ENCODE measurements at places on chromosomes 11 and 22.

- no peak for DNase-seq
Observed at GRCh38 chr11:87076260-87076783, 38.6 kb downstream of the TMEM135 start.

DNA sequence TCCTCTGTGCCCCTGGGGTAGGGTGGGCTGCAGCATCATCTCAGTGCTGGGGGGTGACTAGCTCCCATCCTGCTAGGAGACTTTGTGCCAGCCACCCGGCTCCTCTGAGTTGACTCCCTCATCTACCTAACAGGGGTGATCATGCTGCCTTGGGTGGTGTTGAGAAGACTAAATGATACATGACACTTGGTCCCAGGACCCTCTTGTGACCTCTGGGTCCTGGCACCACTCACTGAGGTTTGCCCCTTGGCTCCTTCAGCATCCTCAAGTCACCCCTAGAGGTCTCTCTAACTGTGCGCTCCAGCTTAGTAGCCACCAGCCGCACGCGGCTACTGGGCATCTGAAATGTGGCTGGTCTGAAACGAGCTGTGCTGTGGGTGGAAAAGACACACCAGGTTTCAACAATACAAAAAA, 72.1 kb downstream of the LRRC32 start:
- peak; percentile 79 for DNase-seq

GRCh38 chr11:278001-278951, at the start of gene NLRP6:
TSS of gene NLRP6 (plus strand) at chr11:278407. CDS start at chr11:278570, 163 bp downstream.
- no peak for DNase-seq

DNA sequence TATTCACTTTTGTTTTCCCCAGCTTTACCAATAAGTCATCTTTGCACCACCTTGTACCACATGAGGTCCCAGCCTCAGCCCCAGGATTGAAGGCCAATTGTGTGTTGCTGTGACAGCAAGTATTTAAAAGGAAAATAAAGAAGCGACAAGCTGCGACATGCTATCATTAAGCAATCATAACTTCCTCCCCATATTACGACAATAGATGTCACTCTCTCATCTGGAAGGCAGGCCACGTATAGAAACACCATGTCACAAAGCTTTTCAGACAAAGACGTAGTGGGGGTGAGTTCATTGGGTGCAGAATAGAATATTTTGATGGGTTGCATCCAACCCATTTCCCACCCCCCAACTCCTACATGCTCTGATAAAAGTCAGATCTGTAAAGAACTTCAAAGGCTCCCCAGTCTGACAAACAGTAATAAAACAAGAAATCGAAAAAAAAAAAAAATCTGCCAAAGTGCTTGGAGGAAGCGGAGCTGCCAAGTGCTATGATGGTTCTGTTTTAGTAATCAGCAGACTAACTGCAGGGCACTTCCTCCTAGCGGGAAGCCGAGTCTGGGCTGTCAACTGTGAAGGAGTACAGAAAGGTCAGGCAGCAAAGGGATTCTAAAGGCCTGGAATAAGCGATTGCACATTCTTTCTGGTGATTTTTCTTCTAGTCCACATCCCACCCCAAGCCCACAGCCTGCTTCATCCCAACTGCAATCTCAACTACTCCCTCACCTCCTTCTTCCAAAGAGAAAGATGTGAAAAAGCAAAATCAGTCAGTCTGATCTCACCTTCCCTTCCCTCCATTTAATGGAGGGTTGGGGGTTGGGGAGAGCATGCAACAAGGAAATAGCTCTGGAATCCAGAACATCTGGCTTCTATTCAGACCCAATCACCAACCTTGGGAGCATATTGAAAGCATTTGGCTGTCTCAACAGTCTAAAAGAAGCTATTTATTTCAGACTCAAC, 131.4 kb upstream of the UBASH3B start:
- DNase-seq, result no peak

- no peak for DNase-seq
Observed at GRCh38 chr11:71334191-71334590, 81.8 kb upstream of the SHANK2 start.

GRCh38 chr11:68206211-68206610, 6.9 kb downstream of the KMT5B start:
- peak; percentile 76 for DNase-seq

DNA sequence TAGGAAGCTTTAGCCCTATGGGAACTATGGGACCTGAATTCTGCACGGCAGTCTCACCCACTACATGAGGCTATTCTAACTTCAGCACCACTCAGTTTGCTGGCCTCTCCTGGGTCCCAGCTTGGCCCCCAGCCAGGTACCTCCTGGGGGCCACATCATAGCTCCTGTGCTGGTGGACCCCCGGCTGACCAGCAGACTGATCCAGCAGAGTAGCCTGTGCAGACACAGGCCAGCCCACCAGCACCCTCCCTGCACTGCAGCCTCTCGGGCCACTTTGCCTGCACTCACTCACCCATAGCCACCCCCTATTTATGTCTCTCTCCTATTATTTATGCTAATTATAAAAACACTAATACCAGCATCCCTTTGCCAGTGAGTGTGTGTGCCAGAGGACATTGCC, 1.2 kb upstream of the OR10AG1 start:
- DNase-seq, result no peak

- no peak for DNase-seq
Observed at GRCh38 chr22:46833228-46833627, 70.8 kb downstream of the TBC1D22A start.

DNA sequence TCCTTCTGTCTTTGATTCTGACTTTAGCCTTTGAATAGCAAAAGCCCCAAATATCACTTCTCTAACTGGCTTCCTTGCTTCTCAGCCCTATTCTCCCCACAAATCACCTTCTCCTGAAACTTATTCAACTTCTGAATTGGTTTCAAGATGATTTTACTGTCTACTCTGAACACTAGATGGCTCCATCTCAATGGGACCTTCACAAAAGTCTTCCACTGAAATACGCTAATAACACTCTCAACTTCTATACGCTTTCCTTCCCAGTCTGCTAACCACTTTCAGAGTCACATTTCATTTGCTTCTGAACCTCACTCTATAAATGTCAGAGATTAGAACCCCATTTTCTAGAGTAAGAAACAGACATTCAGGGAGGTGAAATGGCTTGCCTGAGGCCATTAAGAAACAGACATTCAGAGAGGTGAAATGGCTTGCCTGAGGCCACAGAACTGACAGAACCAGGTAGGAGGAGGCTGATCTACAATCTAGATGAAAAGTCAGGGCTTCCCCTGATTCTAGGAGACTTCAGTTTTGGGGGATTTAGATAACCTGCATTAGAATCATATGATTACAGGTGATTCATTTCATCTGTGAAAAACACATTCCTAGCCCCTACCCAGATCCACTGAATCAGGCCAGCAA, 20.6 kb downstream of the MORC2 start:
- DNase-seq, result peak; percentile 36

GRCh38 chr22:24007253-24008021, 2.2 kb upstream of the GSTT4 start:
- DNase-seq, result no peak

DNA sequence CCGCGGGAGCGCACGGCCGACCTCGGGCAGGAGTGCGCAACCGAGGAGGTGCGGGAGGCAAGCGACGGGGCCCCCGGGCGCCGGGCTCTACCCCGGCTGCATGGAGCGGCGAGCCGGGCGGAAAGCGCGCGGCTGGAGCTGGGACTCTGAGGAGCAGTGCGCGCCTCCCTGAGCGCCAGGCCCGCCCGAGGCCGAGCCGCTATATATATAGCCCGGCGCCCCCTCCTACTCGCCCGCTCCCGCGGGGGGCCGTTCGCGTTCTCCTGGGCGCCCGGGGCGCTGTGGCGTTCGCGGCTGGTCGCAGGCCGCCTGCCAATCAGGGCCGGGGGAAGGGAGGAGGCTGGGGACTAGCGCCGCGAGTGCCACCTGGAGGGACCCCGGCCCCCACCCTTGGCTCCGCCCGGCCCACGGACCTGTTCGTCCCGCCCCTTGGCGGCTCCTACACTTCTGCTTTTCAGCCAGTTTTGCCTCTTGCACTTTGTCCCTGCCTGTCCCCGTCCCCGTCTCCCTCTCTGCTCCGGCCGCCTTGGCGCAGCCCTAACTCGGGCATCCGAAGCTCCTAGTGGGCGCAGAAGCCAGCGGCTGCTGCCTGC, at the start of gene FGF4:
TSS of gene FGF4 (minus strand) at position 179 of the 593 bp plus-strand sequence. CDS start 257 bp downstream, outside the sequence.
- peak; percentile 58 for DNase-seq
